ENCODE measurements at places on chromosomes 7 and 10.

- no peak for DNase-seq
These were observed 37.8 kb downstream of the DNAJB12 start for GRCh38 chr10:72316748-72317435.

DNA sequence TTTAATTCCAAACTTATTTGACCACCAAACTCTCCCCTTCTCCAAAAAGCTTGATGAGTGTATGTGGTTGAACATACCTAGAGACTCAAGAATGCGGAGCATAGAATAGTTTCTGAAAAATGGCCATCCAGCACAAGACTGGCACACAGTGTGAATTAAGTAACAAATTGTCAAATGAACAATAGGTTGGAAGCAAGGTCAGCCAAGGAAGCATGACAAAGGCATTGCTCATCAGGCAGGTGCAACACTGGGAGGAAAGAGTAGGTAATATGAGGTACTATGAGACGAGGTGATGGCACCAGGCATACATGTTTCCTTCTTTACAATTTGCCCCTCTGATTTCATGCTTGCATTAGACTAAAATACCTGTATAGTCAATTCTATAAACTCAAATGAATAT, 73.7 kb downstream of the DKK1 start:
- DNase-seq: peak; percentile 86

DNA sequence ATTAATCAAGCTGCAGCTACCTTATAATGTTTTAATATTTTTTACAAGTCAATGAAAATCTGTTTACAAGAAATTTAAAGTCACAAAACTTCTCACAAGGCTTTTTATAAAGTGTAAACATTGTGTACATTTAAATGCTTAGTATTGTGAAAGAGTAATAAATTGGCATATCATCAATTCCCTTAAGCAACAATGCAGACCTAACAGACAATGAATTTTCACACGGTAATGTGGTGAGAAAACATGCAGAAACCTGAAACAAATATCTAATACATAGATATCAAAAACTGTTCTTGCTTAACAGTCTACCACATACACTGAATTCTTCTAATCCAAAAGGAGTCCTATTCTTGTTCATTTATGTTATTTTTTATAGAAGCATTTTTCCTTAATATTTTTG, 220.7 kb downstream of the CRPPA start:
- DNase-seq: peak; percentile 57

GRCh38 chr10:114772496-114773196, 48.9 kb upstream of the FHIP2A start:
- no peak for DNase-seq

DNA sequence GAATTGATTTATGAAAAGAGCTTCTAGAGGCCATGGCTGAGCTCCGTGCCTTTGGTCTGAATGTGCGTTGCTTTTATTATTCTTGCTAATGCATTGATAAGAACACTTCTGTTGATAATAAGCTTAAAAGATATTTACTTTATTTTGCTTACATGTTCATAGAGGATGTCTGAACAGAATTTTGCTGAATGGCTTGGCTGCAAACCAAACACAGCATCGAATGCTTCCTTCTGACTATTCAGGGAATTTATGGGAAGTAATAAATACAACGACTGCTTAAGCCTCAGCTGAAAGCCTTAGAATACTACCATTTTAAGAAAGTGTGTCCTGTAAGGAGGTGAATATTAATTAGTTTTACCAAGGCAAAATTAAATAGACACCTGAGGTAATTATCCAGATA, 643.5 kb upstream of the POT1 start:
- DNase-seq: no peak

DNA sequence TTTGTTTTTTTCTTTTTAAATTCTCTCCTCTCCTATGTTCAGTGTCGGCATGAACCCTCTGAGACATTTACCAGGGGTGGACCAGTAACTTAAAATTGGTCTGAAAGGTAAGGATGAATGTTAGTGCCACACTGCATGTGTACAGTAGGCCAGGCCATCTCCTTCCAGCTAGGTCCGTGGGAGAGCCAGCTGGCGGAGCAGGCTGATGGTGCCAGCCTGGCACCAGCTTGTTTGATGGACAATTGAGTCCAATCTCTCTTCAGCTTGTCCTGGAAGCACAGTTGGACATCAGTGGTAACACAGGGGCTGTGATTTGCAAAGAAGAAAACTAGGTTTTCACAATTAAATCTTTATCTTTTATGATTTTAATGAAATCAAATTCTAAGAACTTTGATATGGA, 136.5 kb downstream of the CNNM2 start:
- DNase-seq: no peak

DNA sequence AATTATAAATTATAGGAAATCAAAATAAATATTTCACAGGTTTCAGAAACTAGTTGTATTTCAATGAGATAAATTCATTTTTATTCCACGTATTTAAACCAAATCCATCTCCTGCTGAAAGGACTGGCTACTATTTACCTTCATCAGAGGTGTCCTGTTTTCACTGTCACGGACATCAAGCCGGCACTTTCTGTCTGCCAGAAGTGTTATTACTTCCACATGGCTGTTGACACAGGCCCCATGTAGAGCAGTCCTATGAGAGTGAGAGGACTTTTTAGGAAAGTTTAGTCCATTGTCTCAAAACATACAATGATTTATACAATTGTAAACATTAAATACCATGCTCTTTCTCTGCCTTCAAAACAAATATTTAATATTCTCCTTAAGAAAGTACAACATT, 100.4 kb upstream of the ACBD5 start:
- no peak for DNase-seq

DNA sequence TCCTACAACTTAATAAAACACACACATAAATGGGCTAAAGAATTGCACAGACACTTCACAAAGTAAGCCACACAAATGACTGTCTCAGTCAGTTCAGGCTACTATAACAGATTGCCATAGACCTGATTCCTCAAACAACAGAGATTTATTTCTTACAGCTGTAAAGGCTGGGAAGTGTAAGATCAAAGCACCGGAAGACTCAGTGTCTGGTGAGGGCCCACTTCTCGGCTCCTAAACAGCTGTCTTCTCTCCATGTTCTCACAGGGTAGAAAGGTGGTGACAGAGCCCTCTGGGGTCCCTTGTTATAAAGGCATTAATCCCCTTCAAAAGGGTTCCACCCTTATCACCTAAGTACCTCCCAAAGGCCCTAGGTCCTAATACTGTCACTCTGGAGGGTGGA, 18.3 kb downstream of the STK32C start:
- no peak for DNase-seq

DNA sequence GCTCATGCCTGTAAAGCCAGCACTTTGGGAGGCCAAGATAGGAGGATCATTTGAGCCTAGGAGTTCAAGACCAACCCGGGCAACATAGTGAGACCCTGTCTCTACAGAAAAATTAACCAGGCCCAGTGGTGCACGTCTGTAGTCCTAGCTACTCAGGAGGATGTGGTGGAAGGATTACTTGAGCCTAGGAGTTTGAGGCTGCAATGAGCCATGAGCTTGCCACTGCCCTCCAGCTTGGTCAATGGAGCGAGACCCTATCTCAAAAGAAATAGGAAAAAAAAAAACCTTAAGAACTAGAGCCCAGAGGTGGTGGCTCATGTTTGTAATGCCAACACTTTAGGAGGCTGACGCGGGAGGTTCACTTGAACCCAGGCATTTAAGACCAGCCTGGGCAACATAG, 2.2 kb downstream of the STRA8 start:
- no peak for DNase-seq

GRCh38 chr10:129328546-129328945, 138.5 kb upstream of the MGMT start:
- peak; percentile 79 for DNase-seq

GRCh38 chr10:114498413-114499111, 94.3 kb upstream of the AFAP1L2 start:
- DNase-seq: no peak

DNA sequence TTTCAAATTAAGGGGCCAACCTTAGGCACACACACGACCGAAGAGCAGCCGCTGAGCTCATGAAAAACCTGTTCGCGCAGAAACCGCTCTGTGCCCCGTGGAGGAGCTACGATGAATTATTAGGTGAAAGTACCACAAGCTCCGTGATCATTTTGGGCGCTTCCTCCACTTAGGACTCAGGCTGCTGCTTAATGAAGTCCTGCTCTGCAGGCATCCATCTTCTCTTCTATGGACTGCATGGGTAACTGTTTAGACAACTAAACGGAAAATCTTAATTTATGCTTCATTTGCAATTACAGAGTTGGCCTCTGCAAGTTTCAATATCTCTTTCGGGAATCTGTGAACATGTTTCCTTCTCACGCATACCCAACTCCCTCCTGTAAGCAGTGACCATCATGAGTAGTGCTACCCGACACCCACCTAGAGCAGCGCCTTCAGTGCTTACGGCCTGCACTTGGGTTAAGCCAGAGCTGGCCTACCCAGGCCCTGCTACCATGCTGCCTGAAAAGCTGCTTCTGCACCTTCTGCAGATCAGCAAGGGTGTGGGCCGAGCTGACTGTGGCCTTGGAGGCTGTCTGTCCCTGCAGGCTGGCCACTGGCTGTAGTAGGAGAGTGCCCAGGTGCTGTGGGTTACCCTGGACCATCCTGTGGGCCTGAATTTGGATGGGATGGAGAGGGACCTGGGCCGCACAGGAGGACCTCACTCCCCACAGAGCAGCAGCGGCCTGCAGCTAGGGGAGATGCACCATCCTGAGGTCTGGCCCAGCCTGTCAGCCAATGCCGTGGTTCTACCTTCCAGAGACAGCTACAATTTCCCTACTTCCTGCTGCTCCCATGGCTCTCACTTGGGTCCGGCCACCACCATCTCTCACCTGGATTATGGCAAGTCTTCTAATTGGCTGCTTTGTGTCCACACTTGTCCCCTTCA, 36.0 kb downstream of the GNA12 start:
- DNase-seq: no peak

- peak; percentile 33 for DNase-seq
These were observed 270.5 kb upstream of the MKLN1 start for GRCh38 chr7:131057015-131057793.

GRCh38 chr10:43172645-43173044, 34.4 kb downstream of the CSGALNACT2 start:
- DNase-seq: no peak

GRCh38 chr10:131022981-131023380, 288.5 kb downstream of the TCERG1L start:
- no peak for DNase-seq

- no peak for DNase-seq
These were observed 91.5 kb downstream of the CUL1 start for GRCh38 chr7:148790131-148790726.

DNA sequence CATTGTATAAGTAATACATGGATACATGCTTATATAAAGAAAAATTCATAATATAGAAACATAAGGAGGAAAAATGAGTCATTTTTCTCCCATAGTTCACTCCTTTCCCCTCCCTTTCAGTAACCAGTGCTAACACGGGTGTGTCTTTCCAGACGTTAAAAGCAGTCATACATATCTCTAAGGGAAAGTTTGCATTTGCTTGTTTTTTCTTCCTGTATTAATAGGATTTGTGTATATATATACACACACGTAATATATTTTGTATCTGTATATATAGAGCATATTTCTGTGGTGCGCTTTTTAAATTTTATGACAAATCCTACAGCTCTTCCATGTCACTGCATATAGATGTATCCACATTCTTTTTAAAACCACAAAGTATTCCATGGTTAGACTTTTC, 78.8 kb downstream of the RALA start:
- DNase-seq: peak; percentile 52

- no peak for DNase-seq
These were observed 72.7 kb upstream of the ATRNL1 start for GRCh38 chr10:115020449-115020848.

- peak; percentile 33 for DNase-seq
These were observed 154.4 kb upstream of the MKLN1 start for GRCh38 chr7:131173145-131173890.
